Epithelial cell of alveolus of lung (primary cell): ENCODE measurements at places on chromosomes 2 and 18. TPM values are rescaled to one million over a fixed set of nuclear protein-coding genes. Genes with fewer than 3 reads are reported as not detected.

The CNRIP1 gene
- 25.4 and 39.2 TPM in 2 replicates for total RNA-seq

The DSC1 gene
- not detected in 2 replicates for total RNA-seq

The ABCG8 gene
- total RNA-seq, result not detected in 2 replicates

The RIT2 gene
- not detected in 2 replicates for total RNA-seq

The GYPC gene
- total RNA-seq, result 93.2 and 195 TPM in 2 replicates

The VIT gene
- total RNA-seq, result 0.39 TPM in 1 of 2 replicates, not detected in the other

The MROH2A gene
- total RNA-seq, result not detected in 2 replicates

The ABCB11 gene
- total RNA-seq, result not detected in 2 replicates

The UGT1A5 gene
- total RNA-seq, result not detected in 2 replicates

The CROCC2 gene
- total RNA-seq, result 0.80 TPM in 1 of 2 replicates, not detected in the other

The VAMP8 gene
- total RNA-seq, result 3.2 and 13.1 TPM in 2 replicates

The TRIP12 gene
- total RNA-seq, result 89.2 and 99.3 TPM in 2 replicates

The RNF152 gene
- 10.0 and 11.6 TPM in 2 replicates for total RNA-seq

The TDRD15 gene
- total RNA-seq, result not detected in 2 replicates

The SDC1 gene
- total RNA-seq, result 12.1 and 32.2 TPM in 2 replicates

The PROM2 gene
- total RNA-seq, result 0.72 and 1.0 TPM in 2 replicates

The NT5C1B gene
- total RNA-seq, result not detected in 2 replicates

The MYL1 gene
- total RNA-seq, result 6.1 TPM in 1 of 2 replicates, not detected in the other

The KCNIP3 gene
- total RNA-seq, result 0.78 and 0.96 TPM in 2 replicates

The EVX2 gene
- not detected in 2 replicates for total RNA-seq

The TYMS gene
- 39.8 and 41.2 TPM in 2 replicates for total RNA-seq

The VPS54 gene
- 14.6 and 14.9 TPM in 2 replicates for total RNA-seq

The HOXD10 gene
- total RNA-seq, result not detected in 2 replicates

The ZNF396 gene
- total RNA-seq, result 0.78 and 1.4 TPM in 2 replicates

The SPHKAP gene
- total RNA-seq, result 0.08 and 0.26 TPM in 2 replicates

The POTEE gene
- not detected in 2 replicates for total RNA-seq

The LHCGR gene
- total RNA-seq, result 0.39 TPM in 1 of 2 replicates, not detected in the other

The STPG4 gene
- 1.0 TPM in 1 of 2 replicates, not detected in the other for total RNA-seq

The ANKRD30BL gene
- not detected in 2 replicates for total RNA-seq

The MEP1B gene
- not detected in 2 replicates for total RNA-seq

The ALLC gene
- total RNA-seq, result not detected in 2 replicates

The ZSWIM2 gene
- not detected in 2 replicates for total RNA-seq

The RSAD2 gene
- total RNA-seq, result 1.4 TPM in 1 of 2 replicates, not detected in the other

The DPP4 gene
- total RNA-seq, result 13.3 and 83.8 TPM in 2 replicates

The FBXO48 gene
- total RNA-seq, result 0.24 and 0.65 TPM in 2 replicates

The MLPH gene
- total RNA-seq, result 9.6 and 47.4 TPM in 2 replicates

The CDKL4 gene
- total RNA-seq, result 0.32 TPM in 1 of 2 replicates, not detected in the other

The FBLN7 gene
- total RNA-seq, result 0.52 and 1.8 TPM in 2 replicates

The STARD6 gene
- not detected in 2 replicates for total RNA-seq

The SERPINB13 gene
- not detected in 2 replicates for total RNA-seq

The SMYD1 gene
- total RNA-seq, result 0.64 TPM in 1 of 2 replicates, not detected in the other

The CKAP2L gene
- 5.6 and 19.4 TPM in 2 replicates for total RNA-seq

The GCC2 gene
- total RNA-seq, result 13.2 and 22.8 TPM in 2 replicates

The TNS1 gene
- 29.6 and 78.2 TPM in 2 replicates for total RNA-seq

The KCTD1 gene
- total RNA-seq, result 14.4 and 20.3 TPM in 2 replicates

The TUBA3E gene
- not detected in 2 replicates for total RNA-seq

The ANKRD30B gene
- not detected in 2 replicates for total RNA-seq

The RFTN2 gene
- total RNA-seq, result 4.5 and 11.9 TPM in 2 replicates

The PSTPIP2 gene
- total RNA-seq, result 3.3 and 11.2 TPM in 2 replicates

The AAK1 gene
- total RNA-seq, result 30.3 and 38.6 TPM in 2 replicates

The DUSP2 gene
- 0.40 and 2.6 TPM in 2 replicates for total RNA-seq

The SGPP2 gene
- total RNA-seq, result 0.13 and 0.48 TPM in 2 replicates

The PDE1A gene
- total RNA-seq, result 0.13 and 15.3 TPM in 2 replicates

The AKAIN1 gene
- total RNA-seq, result not detected in 2 replicates

The CCDC148 gene
- total RNA-seq, result under 0.01 TPM in 1 of 2 replicates, not detected in the other

The COX7A2L gene
- total RNA-seq, result 178 and 191 TPM in 2 replicates

The NGEF gene
- 0.08 and 3.0 TPM in 2 replicates for total RNA-seq

The NBAS gene
- 37.4 and 49.3 TPM in 2 replicates for total RNA-seq

The PTPN18 gene
- total RNA-seq, result 14.1 and 22.9 TPM in 2 replicates
